ENCODE measurements at places on chromosomes 1 and 21. TPM values are rescaled to one million over a fixed set of nuclear protein-coding genes. Genes with fewer than 3 reads are reported as not detected.
A peak's percentile ranks its signal among the peaks of the same experiment; 100 is the strongest.

Gene REN
- not detected for total RNA-seq

Gene GPR37L1
- not detected for total RNA-seq

- DNase-seq: no peak
- H3K27me3 ChIP-seq: no peaks in the 10 kb centered on the region
- no peaks in the 10 kb centered on the region for H3K36me3 ChIP-seq
Measured at GRCh38 chr21:46057111-46057709, 40.7 kb upstream of the COL6A2 start.

Gene CFHR2
- total RNA-seq: not detected

Gene PTBP2
- total RNA-seq: 29.1 TPM

- H3K27me3 ChIP-seq: no peaks in the 10 kb centered on the region
- H3K4me1 ChIP-seq: no peaks in the 10 kb centered on the region
- DNase-seq: peak; percentile 76
- H3K36me3 ChIP-seq: no peaks in the 10 kb centered on the region
- H3K4me3 ChIP-seq: peak overlapping the region; percentile 21
Measured at GRCh38 chr1:6148497-6149241, 31.5 kb downstream of the CHD5 start.

GRCh38 chr1:246159279-246160227 is 347.5 kb downstream of the SMYD3 start:
- H3K36me3 ChIP-seq: no peaks in the 10 kb centered on the region
- no peak overlapping the region for H3K27ac ChIP-seq
- H3K27me3 ChIP-seq: no peaks in the 10 kb centered on the region
- no peak for DNase-seq
- H3K4me1 ChIP-seq: peaks cover 4% of the 10 kb centered on the region
- no peak overlapping the region for H3K4me3 ChIP-seq

Gene LHX8
- total RNA-seq: not detected

DNA sequence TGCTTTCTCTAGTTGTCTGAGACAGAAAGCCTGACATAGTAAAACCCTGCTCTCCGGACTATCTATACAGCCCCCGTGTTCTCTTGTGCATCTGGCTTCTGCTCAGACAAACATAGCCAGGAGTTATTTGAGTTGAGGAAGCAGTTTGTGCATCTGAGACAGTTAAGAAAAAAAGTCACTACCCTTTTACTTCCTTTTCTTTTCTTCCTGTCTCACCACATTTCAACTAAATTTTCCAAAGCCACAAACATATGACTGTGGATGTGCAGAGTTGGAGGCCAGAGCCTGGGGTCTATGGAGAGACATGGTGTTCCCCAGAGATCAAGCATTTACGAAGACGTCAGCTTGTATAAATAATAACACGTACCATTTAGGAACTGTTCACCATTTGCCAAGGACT is 158.5 kb upstream of the FGGY start:
- no peaks in the 10 kb centered on the region for H3K36me3 ChIP-seq
- H3K27ac ChIP-seq: no peak overlapping the region
- H3K27me3 ChIP-seq: no peaks in the 10 kb centered on the region
